ENCODE measurements at places on chromosomes 6 and 20.

GRCh38 chr6:15754035-15754705, 91.3 kb upstream of the DTNBP1 start:
- DNase-seq, result peak; percentile 46

DNA sequence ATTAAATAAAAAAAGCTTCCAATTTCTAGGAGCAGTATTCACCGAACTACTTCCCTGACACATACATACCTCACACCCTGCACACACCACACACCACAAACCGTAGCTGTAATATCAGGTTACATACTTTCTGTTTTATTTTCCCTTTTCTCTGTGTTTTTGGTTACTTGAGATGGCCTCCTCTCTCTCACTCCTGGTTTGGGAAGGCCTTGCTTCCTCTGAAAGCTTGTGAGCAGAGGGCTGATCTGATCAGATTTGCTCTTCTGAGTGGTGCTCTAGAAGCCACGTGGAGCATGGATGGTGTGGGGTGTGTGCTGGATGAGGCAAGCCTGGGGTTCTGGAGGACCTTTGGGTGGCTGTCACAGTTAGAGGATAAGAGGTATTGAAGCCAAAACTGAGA, 20.9 kb downstream of the UTRN start:
- DNase-seq, result no peak

DNA sequence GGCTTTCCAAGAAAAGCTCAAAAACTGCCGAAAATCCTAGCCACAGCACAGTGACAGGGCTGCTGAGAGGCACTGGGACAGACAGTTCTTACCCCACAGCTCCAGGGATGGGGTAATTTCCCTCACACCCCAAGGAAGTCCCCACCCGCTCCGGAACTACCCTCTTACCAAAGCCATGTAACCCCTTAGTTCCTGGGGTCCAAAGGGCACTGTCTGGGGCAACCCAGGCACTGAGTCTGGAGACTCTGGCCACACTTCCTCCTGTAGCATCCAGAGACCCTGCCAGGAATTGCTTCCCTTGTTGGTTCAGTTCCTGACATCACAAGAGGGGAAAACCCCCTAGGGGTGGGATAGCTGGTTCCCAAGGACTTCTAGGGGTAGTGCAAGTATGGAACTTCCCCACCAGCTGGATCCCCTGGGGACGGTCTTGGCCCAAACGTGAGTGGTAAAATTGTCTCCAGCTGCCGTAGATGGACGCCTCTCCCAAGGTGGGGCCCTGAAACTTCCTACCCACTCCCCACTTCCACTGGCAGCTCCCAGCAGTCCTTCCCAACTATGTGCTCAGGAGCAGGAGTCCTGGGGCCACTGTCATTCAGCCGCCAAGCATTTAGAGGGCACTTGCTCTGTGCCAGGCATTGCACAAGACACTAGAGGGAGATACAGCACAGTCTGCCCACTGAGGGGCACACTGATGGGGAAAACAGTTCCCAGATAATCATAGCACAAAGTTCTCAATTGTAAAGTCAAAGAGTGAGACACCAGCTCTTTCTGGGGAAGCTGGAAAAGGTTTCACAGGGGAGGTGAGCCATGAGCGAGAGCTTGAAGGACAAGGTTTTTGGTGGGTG, 17.2 kb upstream of the HCK start:
- DNase-seq, result no peak

DNA sequence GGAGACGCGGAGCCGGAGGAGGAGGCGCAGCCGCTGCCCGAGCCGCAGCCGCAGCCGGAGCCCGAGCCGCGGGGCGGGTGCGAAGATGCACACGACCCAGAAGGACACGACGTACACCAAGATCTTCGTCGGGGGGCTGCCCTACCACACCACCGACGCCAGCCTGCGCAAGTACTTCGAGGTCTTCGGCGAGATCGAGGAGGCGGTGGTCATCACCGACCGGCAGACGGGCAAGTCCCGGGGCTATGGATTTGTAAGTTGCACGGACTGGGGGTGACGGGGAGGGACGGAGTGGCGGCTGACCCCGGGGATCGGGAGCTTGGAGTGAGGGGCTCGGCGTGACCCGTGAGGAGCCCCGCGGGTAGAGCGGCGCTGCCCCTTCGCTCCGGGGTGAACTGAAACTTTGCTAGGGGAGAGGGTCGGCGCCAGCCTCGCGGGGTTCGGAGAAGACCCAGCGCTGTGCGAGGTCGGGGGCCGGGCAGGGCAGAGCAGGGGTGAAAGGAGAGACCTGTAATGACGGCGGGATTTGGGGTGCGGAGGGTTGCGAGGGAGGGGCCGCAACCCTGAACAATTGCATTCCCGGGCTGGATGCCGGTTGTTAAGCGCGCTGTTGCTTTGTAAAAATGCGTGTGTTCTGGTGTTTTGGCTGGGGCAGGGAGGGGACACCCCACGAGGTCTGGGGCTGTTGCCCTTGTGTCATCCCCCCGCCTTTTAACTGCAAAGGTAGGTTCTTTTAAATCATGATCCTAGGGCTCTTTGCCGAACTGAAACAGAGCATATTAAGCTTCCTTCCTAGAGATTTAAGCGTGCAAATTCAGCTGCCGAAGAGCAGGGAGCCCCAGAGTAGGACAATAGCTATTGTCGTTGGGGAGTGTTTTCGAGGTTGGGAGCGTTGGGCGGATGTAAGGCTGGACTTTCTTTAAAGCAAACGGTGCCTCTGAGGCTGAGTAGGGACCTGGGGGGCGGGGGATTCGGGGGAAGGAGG, 628 bp downstream of the RBM24 start:
- DNase-seq, result no peak

- DNase-seq, result no peak
Measured at GRCh38 chr20:3404402-3404801, 3.1 kb downstream of the DNAAF9 start.

GRCh38 chr6:160297310-160297709, 38.7 kb upstream of the SLC22A2 start:
- DNase-seq, result no peak

- no peak for DNase-seq
Measured at GRCh38 chr20:54772893-54773642, 297.7 kb downstream of the DOK5 start.

DNA sequence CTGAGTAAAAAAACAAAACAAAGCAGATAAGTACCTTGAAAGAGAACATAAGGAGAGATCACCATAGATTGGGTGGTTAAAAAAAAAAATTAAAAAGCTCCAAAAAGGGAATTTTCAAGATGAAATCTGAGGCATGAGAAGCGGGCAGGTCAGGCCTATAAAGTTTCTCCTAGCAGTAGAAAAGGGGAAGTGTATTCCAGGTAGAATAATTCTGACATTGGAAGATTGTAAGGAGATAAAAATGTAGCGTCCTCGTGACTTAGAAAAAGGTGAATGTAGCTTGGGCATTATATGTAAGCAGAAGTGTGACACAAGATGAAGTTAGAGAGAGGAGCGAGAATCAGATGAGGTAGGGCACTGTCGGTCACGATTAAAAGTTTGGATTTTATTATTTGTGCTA, 9.1 kb upstream of the ADGRB3 start:
- DNase-seq, result no peak

DNA sequence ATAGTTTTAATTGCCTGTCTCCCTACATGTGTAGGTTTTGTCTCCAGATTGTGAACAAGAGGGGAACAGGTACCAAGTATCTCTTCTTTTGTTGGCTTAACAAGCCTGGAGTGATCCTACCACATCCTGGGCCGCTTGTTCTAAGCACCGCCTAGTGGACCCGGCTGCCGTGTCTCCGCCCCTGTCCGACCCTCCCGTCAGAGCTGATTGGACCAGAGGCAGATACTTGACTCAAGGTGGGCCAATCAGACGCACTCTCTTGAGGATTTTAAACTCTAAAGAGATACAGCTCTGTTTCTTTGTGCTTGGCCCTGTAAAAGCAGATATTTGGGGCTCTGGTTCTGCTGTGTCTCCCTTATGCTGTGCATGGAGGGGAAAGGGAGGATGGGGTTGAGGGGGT, 68.2 kb downstream of the PRDM1 start:
- DNase-seq, result no peak

- DNase-seq, result no peak
Measured at GRCh38 chr20:24723186-24723585, 225.9 kb upstream of the CST7 start.

GRCh38 chr20:52724541-52724940, 247.6 kb upstream of the TSHZ2 start:
- no peak for DNase-seq

DNA sequence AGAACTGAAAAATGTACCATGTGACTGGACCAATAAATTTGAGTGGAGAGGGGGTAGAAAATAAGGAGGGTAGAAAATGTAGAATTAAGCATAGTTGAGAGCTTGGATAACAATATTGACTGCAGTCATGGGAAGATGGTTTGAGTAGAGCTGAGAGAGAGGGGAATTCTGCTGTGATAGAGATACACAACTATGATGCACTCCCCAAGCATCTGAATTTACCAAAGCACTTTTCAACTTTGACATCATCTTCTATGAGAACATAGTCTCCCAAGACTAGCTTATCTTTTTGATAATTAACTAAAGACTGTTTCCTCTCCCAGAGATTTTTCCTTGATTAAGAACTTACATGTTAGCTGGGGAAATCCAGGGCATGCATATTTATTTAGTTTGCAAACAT, 103.1 kb downstream of the TNFRSF21 start:
- peak; percentile 69 for DNase-seq

- DNase-seq, result no peak
Measured at GRCh38 chr20:2259731-2260130, 36.1 kb upstream of the TGM3 start.

DNA sequence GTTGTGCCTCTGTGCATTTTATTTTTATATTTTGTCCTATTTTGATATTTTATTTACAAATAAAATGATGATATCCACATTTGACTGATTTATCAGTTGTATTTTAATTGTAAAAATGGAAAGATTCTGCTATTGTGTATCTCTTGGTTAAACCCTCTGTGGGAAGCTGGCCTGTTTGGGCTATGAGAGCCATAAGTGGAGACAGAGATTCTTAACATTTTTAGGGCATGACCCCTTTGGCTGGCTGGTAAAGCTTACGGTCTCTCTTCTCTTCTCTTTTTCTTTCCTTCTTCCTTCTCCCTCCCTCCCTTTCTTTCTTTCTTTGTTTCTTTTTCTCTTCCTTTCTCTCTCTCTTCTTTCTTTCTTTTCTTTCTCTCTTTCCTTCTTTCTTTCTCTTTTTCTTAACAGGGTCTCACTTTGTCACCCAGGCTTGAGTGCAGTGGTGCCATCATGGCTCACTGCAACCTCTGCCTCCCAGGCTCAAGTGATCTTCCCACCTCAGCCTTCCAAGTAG, 172.3 kb upstream of the CDYL start:
- DNase-seq, result no peak

GRCh38 chr20:9179867-9180266, 111.0 kb downstream of the PLCB4 start:
- DNase-seq, result no peak

DNA sequence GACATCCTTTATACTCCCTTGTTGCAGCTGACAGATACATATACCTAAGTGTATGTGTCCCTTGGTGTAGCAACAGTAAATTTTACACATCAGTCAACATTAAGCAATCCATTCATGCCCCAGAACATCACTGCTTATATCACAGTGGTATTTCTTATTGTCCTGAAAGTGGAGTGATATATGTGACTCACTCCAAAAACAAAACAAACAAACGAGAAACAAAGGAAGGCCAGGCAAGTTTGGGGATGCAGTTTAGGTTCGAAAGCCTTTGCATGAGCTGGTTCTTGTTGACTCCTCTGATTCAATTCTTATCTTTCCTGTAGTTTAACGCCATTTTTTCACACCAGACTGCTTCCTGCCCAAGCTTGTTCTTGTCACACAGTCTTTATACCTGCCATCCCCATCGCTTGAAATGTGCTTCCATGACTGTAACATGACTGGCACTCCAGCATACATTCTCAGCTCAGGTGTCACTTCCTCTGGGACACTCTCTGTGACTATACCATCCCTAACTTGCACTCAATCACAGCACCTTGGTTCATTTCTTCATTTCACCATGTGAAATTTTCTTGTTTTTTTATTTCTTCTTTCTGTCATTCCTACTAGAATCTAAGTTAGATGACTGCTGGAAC, 125.0 kb upstream of the TSHZ2 start:
- DNase-seq, result no peak

DNA sequence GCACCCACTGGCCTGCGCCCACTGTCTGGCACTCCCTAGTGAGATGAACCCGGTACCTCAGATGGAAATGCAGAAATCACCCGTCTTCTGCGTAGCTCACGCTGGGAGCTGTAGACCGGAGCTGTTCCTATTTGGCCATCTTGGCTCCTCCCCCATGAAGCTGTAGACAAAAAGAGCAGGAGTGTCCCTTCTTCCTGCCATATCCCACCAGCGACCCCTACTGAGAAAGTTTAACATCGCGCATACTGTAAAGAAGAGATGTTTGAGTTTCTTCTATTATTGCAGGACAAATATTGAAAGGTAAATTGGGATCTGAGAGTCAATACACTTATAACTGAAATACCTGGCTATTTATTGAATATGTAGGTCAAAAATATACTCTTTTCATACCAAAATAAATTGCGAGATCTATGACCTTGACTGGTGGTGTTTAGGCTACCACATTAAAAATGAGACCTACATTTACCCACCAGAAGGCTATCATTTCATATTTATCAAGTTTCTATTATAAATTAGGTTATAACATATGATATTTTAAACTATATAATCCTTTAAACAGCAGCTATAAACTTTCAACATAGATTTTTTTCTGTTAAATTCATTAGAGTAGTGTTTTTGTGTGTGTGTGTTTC, 586.3 kb downstream of the HTR1B start:
- peak; percentile 35 for DNase-seq

- DNase-seq, result no peak
Measured at GRCh38 chr6:139965393-139965792, 590.9 kb upstream of the CITED2 start.

DNA sequence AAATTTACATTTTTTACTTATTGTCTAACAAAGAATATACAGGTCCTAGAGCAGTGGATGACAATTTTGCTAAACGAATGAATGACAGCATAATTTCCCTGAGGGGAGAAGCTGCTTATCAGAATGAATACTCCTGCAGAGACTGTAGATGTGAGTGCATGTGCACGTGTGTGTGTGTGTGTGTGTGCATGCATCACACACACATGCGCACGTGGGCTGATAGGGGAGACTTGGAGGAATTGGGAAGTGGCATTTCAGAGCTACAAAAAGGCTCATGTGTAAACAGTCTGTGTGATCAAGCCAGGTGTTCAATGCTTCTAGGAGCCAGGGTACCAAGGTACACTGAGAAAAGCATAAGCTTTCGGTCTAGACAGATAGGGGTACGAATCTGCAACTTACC, 93.5 kb upstream of the SASH1 start:
- DNase-seq, result no peak

- peak; percentile 68 for DNase-seq
Measured at GRCh38 chr6:142112451-142113061, 20.2 kb upstream of the GJE1 start.
